Left hindlimb (tissue), 1 donor: ENCODE measurements at places on chromosomes 1 and 21.

DNA sequence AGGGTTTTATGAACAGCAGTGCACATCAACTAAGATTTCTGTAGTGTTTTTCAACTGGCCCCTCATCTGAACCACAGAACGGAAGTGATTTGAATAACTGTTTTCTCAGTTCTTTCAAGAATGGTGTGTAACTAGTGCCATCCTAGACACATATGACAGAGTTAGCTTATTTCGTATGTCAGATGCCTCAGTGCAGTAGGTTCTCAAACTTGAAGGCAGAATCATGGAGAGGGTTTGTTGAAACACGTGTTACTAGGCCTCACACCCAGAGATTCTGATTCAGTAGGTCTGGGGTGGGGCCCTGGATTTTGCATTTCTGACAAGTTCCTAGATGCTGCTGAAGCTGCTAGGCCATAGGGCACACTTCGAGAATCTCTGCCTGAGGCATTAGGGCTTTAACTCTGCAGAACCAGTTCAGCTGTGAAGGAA lies 49.0 kb downstream of the SCCPDH start:
- DNase-seq: no peak

GRCh38 chr1:154405747-154406571 lies 816 bp downstream of the IL6R start:
- peak; percentile 68 for DNase-seq

DNA sequence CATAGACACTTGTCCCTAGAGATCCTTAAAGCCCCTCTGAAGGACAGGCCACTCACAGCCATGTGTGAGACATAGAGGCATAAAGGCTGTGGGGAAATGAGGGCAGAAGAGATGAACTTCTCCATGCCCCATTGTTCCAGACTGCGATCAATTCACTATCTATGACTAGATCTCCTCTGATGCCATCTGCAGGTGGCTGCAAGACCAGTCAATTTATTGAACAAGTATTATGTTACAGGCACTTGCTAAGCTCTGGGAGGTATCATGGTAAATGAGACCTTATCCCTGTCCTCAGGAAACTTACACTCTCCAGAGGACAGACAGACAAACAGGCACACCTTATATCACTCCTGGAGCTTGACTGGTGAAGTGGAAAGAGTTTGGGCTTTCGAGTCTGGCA lies 22.9 kb downstream of the UBIAD1 start:
- no peak for DNase-seq

DNA sequence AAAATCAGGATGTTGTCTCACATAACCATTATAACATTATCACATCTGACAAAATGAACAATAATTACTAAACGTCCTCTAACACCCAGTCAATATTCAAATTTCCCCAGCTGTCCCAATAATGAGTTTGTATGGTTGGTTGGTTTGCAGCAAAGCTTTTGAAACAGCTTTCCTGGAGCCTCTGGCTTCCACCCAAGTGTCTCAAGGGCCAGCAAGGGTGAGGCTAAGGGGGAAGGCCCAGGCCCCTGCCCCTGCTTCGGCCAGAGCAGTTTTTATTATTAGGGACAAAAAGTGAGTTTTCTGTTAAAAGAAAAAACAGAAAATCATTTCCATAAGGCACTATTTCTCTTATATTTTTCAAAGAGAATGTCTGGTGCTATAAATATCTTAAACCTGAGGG lies 19.1 kb upstream of the AVPR1B start:
- no peak for DNase-seq

GRCh38 chr1:40519517-40519916 lies 10.9 kb downstream of the EXO5 start:
- DNase-seq: no peak

DNA sequence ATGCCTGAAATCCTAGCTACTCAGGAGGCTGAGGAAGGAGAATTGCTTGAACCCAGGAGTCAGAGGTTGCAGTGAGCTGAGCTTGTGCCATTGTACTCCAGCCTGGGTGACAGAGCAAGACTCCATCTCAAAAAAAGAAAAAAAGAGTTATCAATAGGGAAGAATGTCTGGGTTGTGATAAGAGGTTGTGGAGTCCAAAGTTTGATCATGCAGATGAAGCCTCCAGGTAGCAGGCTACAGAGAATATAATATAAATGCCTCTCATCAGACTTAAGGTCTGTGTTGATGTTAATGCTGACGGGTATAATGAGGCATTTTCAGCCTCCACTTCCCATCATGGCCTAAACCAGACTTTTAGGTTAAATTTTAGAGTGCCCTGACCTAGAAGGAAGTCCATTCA lies 24.6 kb downstream of the TLR5 start:
- DNase-seq: no peak

DNA sequence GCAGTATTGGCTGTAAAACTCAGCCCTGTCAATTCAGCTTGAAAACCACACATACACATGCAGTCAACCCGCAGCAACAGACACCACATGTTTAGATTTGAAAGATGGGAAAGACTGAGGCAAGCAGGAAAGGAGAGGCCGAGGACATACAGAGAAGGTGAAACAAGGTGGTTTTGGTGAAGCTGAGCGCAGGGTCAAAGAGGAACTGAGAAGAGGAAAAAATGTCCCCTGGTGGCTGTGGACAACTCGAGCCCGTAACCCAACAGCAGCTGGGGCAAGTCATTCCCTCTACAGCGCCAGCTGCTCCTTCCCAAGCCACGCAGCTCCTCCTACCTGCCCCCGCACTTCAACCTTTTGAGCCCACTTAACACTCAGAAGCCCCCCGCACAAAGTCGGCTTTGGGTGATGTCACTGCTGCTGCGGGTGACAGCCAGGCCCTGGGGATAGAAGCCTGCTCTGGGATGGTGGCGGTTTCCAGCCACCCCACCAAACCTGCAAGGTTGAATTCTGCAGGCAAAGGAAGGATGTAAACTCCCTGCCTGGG lies 63.0 kb downstream of the KCNN3 start:
- DNase-seq: no peak

DNA sequence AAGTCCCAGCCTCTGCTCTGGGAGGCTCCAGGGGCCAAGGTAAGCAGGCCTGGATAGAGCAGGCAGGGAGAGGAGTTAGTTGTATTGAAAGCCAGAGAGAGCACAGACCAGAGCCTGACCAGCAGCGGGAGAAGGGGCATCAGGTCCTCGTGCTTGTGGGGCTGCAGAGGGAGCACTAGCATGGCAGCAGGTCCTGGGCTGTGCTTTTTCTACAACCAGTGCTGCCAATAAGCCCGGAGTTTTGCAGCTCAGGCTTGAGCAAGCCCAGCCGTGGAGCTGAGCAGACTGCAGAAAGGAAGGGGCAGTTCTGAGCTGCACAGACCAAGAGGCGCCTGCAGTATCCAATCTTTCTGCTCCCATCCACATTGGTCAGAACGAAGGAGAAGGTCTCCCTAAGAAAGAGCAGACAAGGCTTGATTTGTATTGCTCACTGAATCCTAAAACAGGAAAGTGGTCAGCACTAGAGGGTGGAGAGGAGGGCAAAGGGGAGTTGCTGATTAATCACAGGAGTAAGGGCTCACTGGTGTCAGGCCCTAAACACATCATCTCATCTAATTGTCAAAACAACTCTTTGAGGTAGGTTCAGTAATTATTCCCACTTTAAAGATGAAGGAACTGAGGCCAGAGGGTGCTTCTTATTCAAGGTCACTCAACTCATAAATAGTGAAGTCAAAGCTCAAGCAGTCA lies 2.7 kb downstream of the DENND2D start:
- DNase-seq: no peak
